ENCODE measurements at places on chromosomes 4 and X.
A peak's percentile ranks its signal among the peaks of the same experiment; 100 is the strongest.

- DNase-seq, result no peak
Measured at GRCh38 chr4:179344861-179345260, 1902.6 kb upstream of the AGA start.

DNA sequence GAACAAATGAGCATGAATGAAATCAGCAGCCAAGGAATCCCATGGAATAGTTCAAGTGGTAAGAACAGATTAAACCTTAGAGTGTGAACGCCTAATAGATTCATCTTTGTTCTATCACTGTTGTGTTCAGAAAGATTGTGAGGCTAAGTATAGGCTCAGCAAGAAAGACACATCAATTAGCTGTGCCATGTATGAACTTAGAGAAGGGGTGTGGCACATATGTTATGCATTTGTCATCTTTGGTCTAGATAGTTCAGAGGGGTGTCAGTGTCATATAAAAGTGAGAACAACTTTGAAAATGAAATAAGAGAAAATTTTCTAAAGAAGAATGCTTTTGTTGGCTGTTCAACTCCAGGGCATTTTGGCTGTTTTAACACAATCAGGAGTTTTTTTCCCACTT lies 9.4 kb downstream of the DAPP1 start:
- no peak for DNase-seq

- no peak for DNase-seq
Measured at GRCh38 chrX:112235547-112235946, 153.0 kb upstream of the TRPC5 start.

- DNase-seq, result no peak
Measured at GRCh38 chr4:16760617-16761363, 137.7 kb downstream of the LDB2 start.

GRCh38 chrX:29941287-29941686 lies 274.1 kb upstream of the MAGEB2 start:
- no peak for DNase-seq

- no peak for DNase-seq
Measured at GRCh38 chrX:69374569-69374968, 129.6 kb upstream of the NALF2 start.

DNA sequence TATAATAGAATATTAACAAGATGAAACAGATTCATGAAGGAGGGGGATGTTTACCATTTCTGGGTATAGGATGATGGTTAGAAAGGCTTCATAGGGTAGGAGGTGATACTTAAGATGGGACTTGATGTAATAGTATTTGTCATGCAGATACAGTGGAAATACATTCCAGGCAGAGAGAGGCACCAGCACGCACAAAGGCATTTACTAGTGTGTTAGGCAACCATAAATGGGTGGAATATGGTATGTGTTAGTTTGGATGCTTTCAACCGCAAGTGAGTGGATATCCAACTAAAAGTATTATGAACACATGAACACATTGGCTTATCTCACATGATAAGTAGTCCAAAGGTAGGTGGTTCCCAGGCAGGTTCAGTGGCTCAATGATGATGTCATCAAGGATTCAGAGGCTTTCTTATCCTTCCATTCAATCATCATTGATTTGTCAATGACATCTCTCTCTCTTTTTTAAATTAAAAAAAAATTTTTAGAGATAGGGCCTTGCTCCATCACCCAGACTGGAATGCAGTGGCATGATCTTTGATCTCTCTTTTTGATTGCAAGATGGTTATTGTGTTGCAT lies 12.7 kb upstream of the STARD8 start:
- DNase-seq, result no peak

DNA sequence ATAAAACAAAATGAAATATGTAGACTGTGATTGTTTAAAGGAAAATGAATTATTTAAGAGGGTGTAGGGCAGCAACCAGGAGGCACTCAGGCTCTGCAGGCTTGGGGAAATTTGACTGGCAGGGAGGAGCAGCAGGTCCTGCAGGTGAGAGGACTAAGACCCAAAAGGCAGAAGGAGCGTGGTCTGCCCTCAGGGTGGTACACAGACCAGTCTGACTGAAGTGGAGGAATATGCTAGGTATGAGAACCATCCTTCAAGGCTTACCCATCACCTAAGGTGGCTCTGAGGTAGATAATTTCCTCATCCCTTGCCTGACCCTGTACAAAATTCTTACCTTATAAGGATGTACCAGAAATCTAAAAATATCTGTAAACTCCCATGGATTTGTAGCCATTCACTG lies 261.3 kb upstream of the RASGEF1B start:
- no peak for DNase-seq

GRCh38 chrX:2703991-2704369 lies 12.9 kb downstream of the CD99 start:
- no peak for DNase-seq

- DNase-seq, result no peak
Measured at GRCh38 chrX:148928811-148929210, 428.4 kb downstream of the AFF2 start.

DNA sequence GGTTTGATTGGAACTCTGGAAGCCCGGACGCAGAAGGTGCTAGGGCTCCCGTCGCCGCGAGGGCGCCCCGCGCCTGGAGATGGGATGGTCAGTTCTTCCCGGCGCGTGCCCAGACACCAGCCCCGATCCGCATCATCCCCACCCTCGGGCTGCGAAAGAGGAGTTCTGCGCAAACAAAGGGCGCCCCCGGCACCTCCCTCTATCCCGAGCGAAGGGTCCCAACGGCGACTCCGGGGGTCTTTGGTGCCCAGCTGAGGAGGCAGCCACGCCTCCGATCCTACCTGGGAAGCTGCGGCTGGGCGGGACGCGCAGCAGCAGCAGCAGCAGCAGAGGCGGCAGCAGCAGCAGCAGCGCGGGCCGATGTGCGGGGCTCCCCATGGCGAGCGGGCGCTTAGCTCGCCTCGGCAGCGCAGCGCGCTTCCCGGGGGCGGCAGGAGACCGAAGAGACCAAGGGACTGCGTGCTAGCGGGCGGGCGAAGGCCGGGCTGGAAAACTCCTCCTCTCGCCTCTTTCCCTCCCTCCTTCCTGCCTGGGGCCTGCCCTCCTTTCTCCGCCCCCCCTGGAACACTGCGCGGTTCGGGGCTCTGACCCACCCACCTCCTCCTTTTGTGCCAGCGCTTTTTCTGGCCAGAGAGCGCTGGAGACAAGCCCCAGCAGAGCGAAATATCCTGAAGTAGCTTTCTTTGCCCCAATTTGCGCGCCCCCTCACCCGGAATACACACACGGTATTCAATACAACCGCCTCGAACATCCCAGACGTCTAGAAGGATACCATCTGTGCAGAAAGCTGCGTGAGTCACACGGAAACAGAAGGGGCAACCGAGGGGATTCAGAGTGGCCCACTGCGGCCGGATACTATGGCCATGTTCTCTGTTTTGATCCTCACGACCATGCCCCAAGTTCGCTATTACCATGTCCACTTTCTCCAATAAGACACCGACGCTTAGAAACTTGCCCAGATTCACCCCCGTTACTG lies at the start of gene SRPX:
Gene SRPX, minus strand, starts transcription at position 457 of the 976 bp plus-strand sequence. Its CDS starts 79 bp downstream, at position 378.
- peak; percentile 0 for DNase-seq

DNA sequence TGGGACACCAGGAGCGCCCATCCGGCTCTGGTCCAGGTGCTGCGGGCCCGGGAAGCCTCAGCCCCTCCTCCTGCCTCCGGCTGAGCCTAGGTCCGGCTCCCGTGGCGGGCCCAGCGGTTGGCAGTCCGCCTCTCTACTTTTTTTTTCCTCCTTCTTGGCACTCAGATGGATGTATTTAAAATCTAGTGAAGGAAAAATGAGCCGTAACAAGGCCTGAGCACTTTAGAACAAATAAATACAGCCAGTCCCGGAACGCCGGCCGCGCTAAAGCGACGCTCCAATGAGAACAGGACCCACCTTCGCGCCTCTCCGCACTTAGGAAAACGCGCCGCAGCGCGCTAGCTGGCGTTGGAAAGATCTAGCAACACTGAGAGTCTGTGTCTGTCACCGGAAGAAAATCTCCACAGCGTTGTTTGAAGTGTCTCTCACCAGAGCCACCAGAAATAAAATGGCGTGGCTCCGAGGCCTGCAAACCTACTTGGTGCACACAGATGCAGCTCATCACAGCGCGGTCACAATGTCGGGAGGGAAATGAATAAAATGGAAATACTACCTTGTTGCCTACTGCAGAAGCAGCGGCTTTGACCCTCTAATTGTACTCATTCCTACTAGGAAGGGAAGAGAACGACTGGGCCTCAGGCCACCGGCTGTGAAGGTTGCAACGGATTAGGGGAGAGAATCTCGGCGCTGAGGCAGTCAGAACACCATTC lies 4.7 kb downstream of the NEUROG2 start:
- no peak for DNase-seq

DNA sequence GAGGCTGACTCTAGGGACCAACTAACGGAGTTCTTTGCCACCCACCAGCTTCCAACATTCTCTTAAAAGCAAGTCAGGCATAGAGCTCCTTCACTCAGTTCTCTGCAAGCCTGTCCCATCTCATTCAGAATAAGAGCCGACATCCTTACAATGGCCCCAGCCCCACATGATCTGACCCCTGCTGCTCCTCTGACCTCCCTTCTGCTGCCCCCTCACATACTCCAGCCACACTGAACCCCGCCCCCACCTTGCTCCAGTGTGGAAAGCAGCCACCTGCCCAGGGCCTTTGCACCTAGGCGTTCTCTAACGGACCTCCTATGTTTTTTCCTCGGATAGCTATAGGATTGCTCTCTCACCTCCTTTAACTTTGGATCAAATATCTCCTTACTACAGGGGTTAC lies 143.2 kb upstream of the ETNPPL start:
- DNase-seq, result no peak

DNA sequence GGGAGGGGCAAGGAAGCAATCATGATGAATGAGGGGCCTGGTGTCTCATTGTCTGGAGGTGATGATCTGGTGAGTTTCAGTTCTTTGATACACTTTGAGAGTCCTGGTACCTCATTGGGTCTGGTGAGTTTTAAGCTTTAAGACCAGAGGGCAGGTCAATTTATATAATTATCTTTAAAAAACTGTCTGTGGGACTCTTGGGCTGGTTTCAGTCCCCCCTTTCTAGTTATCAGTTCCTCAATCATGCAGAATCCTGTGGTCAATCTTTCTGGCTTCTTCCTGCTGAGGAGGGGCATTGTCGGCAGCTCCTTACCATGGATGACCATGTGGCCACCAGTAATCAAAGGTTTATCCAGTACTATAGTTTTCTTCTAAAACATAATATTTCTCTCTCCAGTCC lies 789.1 kb downstream of the PCDH18 start:
- DNase-seq, result no peak

DNA sequence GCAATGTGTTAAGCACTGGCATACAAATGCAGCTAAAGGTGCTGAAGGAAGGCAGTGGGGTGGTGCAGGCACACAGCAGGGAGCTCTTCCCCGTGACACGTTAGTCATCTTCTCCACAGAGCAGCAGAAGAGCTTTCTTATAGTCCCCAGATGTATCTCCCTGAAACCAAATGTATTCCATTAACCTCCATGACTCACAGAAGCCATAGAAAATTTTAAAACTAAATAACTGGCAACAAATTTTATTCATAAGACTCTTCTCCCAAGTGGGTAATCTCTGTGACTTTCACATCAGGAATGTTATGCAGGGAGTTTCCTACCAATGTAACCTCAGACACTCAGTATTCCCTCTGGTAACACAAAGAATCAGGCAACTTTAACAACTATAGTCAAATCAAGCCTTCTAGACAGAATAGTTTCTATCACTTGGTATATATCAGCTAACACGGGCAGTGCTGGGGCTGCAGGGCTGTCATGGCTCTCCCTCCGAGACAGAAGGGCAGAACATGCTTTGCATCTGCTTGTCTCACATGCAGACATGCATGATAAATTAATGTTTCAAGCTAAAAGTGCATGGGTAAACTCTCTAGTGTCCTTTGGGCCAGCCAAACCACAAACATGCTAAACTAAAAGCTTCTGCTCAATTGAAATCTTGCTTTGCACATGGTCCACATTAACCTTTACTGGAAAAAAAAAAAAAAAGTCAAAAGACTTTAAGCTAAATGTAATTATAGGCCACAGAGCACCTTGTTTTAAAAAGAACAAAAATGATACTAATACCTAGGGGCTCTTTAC lies 28.2 kb downstream of the ANXA5 start:
- no peak for DNase-seq

DNA sequence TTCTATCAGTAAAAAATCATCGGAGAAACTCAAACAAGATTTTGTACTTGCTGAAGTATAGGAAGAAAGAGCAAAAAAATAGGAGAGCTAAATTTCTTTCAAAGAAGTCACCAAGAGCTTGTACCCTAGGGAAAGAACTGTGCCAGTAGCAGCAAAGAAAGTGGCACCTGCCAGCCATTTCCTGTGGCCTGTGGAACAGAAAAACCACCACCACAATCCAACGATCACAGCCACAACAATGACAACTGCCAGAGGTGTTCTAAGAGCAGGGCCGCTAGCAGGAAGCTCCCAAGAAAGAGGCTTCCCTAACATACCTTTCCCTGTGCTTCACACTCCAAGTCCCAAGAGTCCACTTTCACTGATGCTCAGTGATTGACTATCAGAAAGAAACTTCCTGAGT lies 266.1 kb upstream of the GPC4 start:
- no peak for DNase-seq

DNA sequence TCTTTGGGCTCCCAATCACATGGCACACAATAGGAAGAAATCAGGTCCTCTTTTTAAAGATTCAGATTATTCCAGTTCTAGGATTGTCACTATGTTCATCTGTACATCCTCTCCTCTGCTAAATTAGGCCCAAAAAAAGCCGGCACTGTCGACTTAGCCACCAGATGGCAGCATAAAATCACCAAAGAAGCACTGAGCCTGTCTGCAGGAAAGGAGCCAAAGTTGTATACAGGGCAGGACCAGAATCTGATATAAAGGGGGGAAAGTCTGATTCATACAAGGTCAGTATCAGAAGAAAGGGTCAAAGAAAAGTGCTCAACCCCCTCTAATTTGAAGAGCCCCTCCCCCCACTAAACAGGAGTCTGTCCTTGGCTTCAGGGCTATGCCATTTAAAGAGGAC lies 292.5 kb downstream of the CHIC1 start:
- DNase-seq, result peak; percentile 26

- DNase-seq, result peak; percentile 31
Measured at GRCh38 chr4:102616636-102617035, 115.5 kb downstream of the NFKB1 start.

DNA sequence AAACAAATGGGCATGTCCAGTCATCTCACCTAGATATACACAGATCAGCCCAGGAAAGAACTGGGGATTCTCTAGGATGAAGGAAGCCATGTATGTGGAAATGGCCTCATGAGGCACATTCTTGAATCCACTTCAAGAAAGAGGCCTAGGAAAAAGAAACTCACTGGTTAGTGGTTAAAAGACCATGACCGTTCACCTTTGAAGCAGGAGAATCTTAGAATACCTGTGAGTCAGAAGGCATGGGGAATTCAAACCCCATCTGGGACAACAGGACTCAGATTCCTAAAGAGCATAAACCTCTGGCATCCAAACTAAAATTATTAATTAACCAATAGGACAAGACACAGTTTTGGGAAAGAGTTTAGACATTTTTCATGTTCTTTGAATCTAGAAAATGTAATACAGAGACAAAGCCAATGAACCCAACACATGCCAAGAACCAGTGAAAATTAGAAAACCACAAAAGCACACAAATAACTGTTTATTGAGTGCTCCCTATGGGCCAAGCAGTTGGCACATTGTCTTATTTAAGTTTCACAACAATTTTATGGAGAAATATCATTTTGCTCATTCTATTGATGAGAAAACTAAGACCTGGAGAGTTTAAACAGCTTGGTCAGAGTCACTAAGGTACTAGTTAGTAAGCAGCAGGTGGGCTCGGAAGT lies 97.5 kb downstream of the NPNT start:
- DNase-seq, result no peak

- no peak for DNase-seq
Measured at GRCh38 chr4:107561481-107561880, 158.6 kb downstream of the PAPSS1 start.

GRCh38 chr4:156018383-156018782 lies 64.7 kb upstream of the CTSO start:
- DNase-seq, result no peak

Measured in NCI-H1105 (cell line).